ENCODE measurements at places on chromosomes 7 and 10. TPM values are rescaled to one million over a fixed set of nuclear protein-coding genes. Genes with fewer than 3 reads are reported as not detected.

HMX2 gene
- not detected for total RNA-seq

CDC14C gene
- not detected for total RNA-seq

CPN1 gene
- total RNA-seq: not detected

CALCR gene
- not detected for total RNA-seq

- H3K27ac ChIP-seq: peak overlapping the region; percentile 44
- no peaks in the 10 kb centered on the region for H3K4me1 ChIP-seq
- peaks cover 4% of the 10 kb centered on the region for H3K36me3 ChIP-seq
- no peak for DNase-seq
- no peaks in the 10 kb centered on the region for H3K27me3 ChIP-seq
- H3K4me3 ChIP-seq: no peak overlapping the region
Observed at GRCh38 chr10:102815790-102816549, 21.2 kb downstream of the CYP17A1 start.

DNA sequence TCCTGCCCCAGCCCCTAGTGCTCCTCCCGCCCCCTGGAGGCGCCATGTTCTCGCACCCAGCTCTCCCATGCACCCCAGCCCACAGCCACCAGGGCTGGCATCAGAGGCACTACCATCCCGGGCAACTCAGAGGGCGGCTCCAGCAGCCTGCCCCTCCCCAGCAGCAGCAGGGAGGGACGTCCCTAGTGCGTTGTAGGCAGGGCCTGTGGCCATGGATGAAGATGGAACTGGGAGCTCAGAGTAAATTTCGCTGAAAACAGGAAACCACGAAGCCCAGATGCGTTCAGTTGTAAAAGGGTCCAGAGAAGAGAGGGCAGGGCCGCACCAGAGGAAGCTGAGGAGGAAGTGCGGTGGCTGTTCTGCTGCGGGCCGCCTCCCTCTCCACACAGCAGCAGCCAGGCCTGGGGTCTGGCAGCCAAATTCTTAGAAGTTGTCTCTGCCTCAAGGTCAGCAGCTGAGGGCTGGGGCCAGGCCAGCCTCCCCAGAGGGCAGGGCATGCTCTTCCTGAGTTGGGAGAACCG lies 24.6 kb downstream of the VSIR start:
- H3K36me3 ChIP-seq: no peaks in the 10 kb centered on the region
- H3K27ac ChIP-seq: no peak overlapping the region
- H3K4me3 ChIP-seq: no peak overlapping the region
- no peaks in the 10 kb centered on the region for H3K27me3 ChIP-seq
- no peak for DNase-seq

DNA sequence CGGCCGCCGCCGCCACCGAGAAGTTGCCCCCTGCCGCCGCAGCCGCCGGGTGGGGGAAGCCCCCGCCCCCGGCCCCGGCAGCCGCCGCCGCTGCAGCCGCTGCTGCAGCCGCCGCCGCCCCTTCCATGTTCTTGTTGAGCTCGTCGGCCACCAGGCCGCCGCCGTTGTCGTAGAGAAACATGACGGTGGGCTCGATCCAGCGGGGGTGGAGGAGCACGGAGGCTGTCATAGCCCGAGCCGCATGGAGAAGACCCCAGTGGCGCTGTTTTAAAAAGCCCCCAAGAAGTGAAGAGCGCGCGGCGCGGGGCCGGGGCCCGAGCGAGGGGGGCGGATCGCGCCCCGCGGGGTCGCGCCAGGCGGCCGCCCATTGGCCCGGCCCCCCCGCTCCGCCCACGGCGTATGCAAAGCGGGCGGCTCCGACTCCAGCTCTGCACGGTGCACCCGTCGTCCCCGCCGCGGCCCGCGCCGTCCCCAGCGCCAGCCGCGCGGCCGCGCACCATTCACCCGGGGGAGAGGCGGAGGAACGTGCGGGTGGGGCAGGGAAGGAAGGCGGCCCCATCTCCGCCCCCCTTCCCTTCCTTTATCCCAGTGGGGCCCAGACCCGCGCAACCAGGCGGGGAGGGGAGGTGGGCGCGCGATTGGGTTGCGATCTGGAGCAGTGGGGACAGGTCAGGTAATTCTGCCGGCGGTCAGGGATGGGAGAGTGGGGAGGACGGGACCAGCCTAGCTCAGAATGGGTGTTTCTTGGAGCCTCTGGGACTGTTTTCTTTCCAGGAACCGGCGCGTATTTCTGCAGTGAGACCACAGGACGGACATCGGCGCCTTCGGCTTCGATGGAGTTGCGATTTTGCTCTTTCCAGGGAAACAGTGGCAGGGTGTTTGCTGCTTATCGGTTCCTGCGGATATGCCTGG lies at the start of gene HOXA13:
Gene HOXA13 (minus strand): TSS at position 243 of the 912 bp plus-strand sequence. CDS start 14 bp downstream, at position 229.
- peak; percentile 45 for DNase-seq
- H3K4me3 ChIP-seq: peak within 1 kb of the TSS; percentile 29
- H3K36me3 ChIP-seq: no peaks in the 10 kb centered on the region
- H3K27me3 ChIP-seq: peaks cover 94% of the 10 kb centered on the region
- no peak within 1 kb of the TSS for H3K27ac ChIP-seq
- H3K4me1 ChIP-seq: no peaks in the 10 kb centered on the region

DNA sequence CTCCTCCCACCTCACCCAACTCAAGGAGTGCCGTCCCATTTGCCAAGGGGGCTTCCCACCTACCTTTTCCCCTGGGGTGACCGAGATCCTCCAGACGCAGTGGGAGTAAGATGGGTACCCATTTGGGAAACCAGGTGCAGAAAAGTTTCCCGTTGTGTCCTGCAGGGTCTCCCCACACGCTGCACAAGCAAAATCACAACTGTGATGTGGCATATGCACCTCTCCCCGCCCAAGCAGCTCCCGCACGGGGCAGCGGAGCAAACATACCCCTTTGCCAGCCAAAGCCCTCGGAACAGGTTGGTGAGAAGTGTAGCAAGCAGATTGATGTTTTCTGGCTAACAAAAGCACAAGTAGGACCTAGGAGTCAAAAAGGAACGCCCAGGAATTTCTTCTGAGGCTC lies 51.5 kb upstream of the OPALIN start:
- DNase-seq: no peak
- H3K4me3 ChIP-seq: no peak overlapping the region
- H3K27me3 ChIP-seq: peaks cover 51% of the 10 kb centered on the region
- no peaks in the 10 kb centered on the region for H3K36me3 ChIP-seq

- H3K27ac ChIP-seq: peak within 1 kb of the TSS; percentile 67
- DNase-seq: peak; percentile 79
- H3K4me1 ChIP-seq: peaks cover 7% of the 10 kb centered on the region
- peak within 1 kb of the TSS; percentile 77 for H3K4me3 ChIP-seq
Observed at GRCh38 chr10:119103903-119104653, at the start of gene DENND10. Gene DENND10 (plus strand): TSS chr10:119104113. CDS start chr10:119104143, 30 bp downstream.

DNA sequence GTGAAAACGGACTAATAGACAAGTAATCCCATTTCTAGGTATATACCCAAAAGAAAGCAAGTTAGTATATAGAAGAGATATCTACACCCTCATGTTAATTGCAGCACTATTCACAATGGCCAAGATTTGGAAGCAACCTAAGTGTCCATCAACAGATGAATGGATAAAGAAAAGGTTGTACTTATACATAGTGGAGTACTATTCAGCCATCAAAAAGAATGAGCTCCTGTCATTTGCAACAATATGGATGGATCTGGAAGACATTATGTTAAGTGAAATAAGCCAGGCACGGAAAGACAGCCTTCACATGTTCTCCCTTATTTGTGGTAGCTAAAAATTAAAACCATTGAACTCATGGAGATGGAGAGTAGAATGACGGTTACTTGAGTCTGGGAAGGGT lies 88.2 kb downstream of the TES start:
- DNase-seq: no peak
- H3K36me3 ChIP-seq: peaks cover 9% of the 10 kb centered on the region
- H3K4me3 ChIP-seq: no peak overlapping the region

GRCh38 chr7:135919071-135919841 lies 57.9 kb downstream of the MTPN start:
- no peak overlapping the region for H3K27ac ChIP-seq
- H3K27me3 ChIP-seq: no peaks in the 10 kb centered on the region
- no peak for DNase-seq
- H3K4me1 ChIP-seq: no peaks in the 10 kb centered on the region
- H3K4me3 ChIP-seq: no peak overlapping the region
- no peaks in the 10 kb centered on the region for H3K36me3 ChIP-seq

Measured in A673 (cell line).